Activated B cell treated with CpG ODN at 0.5 μM for 24 hours (primary cell): ENCODE measurements at places on chromosomes 2 and 18. TPM values are rescaled to one million over a fixed set of nuclear protein-coding genes. Genes with fewer than 3 reads are reported as not detected.

DNA sequence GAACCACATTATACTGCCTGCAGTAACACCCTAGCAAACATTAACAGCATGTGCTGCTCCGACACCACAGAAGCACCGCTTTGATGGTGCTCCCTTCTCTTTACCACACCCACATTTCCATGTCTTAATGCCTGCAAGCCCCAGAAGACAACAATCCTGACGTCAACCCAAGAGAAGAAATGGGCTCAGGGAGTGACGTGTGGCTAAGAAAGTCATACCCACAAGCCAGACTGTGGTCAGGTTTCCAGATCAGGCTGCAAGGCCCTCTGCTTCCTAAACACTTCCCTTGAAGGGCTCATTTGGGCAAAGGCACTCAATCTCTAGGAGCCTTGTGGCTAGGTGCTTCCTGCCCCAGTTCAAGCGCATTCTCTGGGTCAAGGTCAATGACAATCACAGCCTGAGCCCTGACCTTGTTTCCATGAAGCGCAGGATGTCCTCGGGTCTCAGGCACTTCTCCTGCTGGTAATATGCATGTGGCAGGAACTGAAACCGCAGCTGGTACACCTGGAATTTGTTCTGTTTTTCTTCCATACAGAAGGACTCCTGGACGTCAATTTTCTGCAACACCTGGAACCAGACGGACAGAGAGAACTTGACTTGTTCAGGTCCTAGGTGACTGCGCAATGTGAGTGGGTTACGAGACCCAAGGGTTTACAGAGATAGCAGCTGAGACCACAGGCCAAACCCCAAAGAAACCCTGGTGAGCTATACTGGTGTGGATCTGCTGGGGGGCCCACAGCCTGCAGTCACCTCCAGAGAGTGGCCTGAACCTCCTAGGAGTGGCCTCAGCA is 67.2 kb downstream of the POLR1A start:
- no peak for DNase-seq

DNA sequence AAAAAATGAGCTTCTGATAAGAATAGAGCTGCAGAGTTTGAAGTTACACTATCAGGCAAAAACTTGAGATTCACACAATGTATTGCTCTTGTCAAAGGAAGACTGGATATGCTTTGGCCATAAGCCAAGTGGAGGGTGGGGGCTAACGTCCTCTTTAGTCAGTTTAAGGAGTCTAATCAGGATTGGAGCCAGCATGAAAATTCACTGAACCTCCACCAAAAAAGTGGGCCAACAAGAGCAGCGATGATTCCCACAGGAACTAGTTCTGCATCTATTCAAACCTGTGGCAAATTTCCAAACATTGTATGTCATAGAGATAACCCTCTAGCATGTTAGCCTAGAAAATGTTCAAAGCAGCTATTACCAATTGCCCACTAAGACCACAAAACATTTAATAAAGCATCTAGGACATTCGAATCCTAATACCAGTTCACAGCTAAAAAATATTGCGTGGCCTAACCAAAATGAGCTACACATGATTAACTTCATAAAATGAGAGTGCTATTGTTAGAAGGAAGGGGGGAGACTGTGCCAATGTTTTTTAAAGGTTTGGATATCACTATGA is 43.5 kb upstream of the TMEM247 start:
- no peak for DNase-seq

- DNase-seq = no peak
These were observed 53.2 kb upstream of the GPR45 start for GRCh38 chr2:105188343-105188742.

Gene CD28
- 0.44 TPM in 1 of 2 replicates, not detected in the other for total RNA-seq

Gene GPAT2
- 4.5 and 4.9 TPM in 2 replicates for total RNA-seq

Gene KANSL3
- 24.6 and 31.4 TPM in 2 replicates for total RNA-seq

Gene LIMS3
- 0.24 TPM in 1 of 2 replicates, not detected in the other for total RNA-seq
